ENCODE measurements at places on chromosomes 12 and 14.
A peak's percentile ranks its signal among the peaks of the same experiment; 100 is the strongest.

DNA sequence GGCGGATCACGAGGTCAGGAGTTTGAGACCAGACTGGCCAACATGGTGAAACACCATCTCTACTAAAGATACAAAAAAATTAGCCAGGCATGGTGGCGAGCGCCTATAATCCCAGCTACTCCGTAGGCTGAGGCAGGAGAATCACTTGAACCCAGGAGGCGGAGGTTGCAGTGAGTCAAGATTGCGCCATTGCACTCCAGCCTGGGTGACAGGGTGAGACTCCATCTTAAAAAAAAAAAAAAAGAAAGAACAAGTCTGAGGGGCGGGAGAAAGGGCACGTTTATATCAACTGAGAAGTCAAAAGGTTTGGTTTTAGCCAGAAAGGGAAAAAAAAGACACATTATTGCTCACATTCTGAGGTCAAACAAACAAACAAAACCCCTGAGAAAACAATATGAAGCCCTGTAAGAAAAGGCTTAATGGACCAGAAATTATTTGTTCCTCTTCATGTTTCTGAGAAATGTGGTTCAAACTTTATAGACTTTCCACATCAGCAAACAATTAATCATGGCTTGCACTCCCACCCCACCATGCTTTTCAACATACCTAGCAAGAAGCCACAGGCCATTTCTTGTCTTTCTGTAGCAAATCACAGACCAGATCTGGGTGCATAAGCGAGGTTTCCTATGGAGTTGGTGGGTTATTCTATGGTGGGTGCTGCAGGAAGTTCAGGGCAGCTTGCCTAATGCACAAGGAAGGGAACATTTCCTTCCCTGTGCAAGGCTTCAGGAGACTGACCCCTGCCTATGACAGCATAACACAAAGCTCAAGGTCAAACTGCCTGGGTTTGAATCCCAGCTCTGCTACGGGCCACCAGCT, 80.1 kb downstream of the SSPN start:
- DNase-seq = no peak

GRCh38 chr12:119115296-119115905, 63.3 kb upstream of the HSPB8 start:
- DNase-seq = no peak

- DNase-seq = peak; percentile 17
Observed at GRCh38 chr12:113208041-113208934, 13.0 kb upstream of the TPCN1 start.

DNA sequence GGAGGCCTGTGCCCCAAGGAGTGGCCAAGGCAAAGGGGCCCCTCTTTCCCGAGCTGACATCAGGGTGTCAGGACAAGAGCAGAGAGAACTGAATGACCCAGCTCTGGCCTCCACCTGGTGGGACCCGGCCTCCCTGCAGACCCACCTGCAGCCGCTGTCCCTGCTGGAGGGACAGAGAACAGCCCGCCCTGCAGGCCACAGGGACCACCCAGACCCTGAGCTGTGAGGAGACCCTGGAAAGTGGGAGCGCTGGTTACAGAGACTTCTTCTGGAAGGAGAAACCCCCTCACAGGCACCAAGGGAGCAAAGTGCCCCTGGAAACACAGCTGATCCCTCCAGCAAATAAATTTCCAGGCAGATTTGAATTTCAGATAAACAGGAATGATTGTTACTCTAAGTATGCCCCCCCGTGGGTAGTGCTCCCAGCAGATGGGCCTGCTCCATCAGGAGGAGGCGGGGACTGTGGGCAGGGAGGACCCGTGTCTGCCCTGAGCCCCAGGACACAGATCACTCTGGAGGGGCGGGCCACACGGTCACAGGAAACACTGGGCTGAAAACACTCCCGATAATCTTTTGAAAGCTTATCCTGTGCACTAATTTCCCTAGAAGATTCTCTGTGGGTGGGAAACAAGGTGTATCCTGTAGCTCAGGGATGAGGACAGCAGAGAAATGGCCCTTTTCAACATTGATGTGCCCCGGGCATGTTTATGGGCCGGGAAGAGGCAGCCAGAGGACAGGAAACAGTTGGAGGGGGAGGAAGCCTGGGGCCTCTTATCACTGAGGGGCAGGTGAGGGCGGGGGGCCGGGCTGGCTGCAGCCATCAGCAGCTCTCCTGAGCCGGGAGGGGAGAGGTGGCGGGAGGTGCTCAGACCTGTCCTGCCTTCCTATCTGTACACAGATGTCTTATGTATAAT, 276.0 kb downstream of the ADGRD1 start:
- no peak for DNase-seq

DNA sequence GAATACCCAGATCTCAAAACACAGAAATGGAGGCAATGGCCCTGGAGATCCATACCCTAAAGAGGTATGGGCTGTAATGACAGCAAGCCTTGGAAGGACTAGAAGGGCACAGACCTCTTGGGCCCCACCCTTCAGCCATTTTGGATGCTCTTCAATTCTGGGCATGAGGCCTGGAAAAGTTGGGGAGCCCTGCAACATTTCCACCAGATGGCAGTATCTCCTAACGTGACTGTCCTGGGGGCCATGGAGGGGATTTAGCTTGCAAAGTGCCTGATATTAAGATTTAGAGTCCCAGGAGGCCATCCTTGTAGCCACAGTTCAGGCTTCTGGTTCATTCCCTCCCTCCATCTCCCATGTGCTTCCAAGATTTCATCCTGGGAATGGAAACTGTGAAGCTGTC, 30.2 kb downstream of the KCNA5 start:
- no peak for DNase-seq

Data from C1 segment of cervical spinal cord (tissue), 14 donors.